ENCODE measurements at places on chromosomes 16 and 17.

- DNase-seq: no peak
These were observed 83.7 kb downstream of the RTN4RL1 start for GRCh38 chr17:1941272-1942065.

DNA sequence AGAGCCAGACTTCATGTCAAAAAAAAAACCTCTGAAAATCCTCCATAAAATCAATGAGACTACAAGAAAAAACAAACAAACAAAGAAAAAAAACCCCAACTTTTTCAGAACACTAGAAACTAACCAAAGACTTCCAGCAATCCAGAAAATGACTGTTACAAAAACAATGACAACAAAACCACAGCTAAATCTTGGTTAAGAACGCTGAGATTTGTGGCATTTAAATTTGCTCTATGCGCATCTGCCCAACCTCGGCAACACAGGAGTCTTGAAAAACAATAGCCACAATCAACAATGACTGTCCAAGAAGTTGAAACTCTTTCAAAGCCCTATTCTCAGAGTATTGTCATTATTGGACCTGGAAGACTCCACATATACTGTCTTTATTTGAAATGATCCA is 402.4 kb downstream of the ZFHX3 start:
- no peak for DNase-seq

DNA sequence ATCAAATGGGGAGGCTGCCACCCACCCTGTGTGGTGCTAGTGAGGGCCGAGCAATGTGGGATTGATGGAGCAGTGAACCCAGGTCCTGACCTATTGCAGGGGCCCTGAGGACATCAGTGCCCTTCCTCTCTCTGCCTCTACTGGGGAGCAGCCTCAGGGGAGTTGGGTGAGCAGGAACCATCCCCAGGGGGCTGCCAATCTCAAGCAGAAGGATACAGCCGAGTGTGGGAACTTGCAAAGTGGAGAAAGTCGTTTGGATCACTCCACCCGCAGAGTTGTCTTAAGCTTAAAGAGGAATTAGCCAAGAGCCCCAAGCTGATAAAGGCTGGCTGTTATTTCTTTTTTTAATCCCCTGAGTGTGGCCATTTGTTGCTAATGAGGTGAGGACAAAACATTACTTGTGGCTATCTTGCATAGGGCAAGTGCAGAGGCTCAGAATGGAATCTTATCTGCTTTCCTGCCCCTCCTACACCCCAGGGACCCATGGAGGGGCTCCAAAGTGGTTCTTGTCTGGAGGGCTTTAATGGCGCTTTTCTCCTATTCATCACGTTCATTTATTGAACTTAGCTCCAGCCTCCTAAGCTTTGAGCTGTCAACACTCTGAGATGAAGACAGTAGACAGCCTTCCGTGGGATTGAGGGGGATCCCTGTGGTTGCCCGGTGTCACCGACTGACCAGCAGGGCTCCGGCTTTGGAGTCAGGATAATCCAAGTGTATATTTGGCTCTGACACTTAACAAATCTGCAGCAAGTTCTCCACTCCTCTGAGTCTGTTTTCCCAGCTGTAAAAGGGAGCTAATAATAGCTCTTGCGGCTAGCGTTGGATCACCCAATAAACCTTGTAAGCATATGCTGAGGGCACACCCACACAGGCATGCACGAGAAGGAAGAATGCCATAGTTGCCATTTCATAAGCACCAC is 45.1 kb downstream of the MYH11 start:
- no peak for DNase-seq

DNA sequence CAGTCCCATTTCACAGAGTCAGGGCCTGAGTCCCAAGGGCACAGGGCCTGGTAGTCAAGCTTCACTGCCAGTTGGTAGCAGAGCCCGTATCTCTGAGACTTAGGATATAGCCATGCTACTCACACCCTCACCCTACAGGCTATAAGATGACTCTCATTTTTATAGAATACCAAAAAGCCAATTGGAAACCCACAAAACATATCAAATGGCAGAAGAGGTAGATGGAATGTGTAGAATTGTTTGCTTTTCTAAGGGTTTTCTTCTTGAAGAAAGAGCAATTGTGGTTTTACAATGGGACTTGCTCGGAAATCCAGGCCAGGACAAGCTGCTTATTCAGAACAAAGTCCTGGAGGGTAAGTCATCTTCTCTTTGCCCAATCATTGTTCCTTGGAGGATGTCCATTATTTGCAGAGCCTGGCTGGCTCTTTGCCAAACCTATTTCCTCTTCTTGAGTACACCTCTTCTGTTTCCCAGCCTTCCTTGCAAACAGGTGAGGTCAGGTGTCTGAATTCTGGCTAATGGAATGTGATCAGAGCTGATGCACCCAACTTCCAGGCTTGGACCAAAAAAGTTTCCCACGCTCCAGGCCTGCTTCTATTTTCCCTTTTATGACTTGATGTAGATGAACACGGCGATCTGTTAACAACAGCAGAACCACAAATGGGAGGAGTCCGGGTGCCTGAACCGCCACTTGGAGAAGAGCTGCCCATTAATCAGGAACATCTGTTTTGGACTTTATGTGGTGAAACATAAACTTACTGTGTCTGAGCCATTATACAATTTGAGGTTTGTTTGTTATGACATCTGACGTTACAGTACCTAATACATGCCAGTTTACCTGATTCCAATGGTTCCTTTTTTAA is 16.9 kb upstream of the CCL22 start:
- no peak for DNase-seq

GRCh38 chr16:29854520-29855100 is 8.4 kb downstream of the CDIPT start:
- no peak for DNase-seq

GRCh38 chr16:48383009-48383876 is 2.0 kb downstream of the SIAH1 start:
- no peak for DNase-seq

Data from activated CD4-positive, alpha-beta T cell treated with anti-CD3 and anti-CD28 coated beads, Interleukin-2, amount 50 U/mL, for 48 hours (primary cell).